Activated naive CD8-positive, alpha-beta T cell treated with anti-CD3 and anti-CD28 coated beads for 36 hours (primary cell): ENCODE measurements at places on chromosomes 16 and 17.

DNA sequence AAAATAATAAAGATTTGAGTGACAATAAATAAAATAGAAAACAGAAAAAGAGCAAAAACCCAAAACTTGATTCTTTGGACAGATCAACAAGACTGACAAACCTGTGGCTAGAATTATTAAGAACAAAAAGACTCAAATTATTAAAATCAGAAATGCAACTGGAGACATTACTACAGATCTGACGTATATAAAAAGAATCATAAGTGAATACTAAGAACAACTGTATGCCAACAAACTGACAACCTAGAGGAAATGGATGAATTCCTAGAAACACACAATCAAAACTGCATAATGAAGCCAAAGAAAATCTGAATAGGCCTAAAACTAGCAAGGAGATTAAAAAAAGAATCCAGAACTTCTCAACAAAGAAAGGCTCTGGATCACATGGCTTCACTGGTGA, 47.4 kb downstream of the NETO2 start:
- no peak for DNase-seq

DNA sequence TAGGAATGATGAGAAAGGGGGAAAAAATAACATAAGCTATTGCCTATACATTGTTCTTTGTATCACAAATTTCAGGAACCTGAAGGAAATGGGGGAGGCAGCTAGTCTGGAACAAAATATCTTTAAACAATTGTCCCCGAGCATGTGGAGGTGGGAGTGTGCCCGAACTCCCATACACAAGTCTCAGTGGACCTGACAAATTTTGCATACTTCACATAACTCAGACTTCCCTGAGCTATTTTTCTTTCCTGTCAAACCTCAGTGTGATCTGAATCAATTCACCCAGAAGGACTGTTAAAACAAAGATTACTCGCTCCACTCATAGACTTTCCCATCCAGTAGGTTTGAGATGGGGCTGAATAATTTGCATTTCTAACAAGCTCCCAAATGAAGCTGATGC, 1.6 kb upstream of the XPO6 start:
- DNase-seq, result no peak

DNA sequence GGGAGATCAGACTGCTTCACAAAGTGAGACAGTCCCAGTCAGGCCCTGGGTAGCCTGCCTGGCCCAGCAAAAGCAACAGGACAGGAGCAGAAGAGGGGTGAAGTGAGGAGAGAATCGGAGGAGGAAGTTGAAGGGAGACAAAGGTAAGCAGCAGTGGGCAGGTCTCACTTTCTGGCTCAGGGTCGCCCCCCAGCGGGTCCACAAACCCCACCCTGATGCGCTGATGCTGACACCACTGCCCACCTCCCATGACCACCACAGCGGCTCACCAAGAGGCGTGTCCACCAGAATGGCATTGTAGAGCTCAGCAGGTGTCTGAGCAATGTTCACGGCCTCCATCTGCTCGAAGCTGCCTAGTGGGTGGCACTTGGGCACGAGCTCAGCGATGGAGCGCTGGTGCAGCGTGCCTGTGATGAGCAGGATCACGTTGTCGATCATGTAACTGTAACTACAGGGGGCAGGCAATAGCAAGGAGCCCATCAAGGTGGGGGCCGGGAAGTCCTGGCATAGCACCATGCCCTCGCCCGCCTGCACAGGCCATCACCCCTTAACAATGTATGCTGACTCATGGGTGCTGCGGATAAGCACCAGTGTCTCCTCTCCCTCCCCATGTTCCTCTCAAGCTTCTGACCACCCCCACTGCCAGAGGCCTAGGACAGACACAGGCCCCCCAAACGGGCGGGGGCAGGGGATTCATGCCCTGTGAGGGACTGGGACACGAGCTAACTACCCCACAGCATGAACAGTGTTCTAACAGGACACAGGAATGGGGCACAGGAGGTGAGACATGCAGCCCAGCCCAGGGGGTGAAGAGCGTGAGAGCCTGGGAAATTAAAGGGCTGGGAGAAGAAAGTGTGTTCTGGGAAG, 13.6 kb downstream of the HSD11B2 start:
- DNase-seq, result no peak

DNA sequence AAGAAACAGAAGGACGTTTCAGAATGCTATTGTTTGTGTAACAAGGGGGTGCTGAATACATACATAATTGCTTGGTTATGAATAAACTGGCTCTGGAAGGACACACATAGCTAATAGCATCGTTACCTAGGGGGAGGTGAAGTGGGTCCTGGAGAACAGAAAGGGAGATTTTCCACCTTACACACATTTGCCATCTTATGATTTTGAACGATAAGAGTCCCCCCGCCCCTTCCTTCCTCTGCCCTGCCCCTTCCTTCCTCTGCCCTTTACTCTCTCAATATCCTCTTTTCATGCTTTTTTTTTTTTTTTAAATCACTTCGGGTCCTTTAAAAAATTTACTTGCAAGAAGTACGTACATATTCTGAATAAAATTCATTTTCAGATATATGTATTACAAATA, 902 bp upstream of the DHRS7B start:
- peak; percentile 34 for DNase-seq

DNA sequence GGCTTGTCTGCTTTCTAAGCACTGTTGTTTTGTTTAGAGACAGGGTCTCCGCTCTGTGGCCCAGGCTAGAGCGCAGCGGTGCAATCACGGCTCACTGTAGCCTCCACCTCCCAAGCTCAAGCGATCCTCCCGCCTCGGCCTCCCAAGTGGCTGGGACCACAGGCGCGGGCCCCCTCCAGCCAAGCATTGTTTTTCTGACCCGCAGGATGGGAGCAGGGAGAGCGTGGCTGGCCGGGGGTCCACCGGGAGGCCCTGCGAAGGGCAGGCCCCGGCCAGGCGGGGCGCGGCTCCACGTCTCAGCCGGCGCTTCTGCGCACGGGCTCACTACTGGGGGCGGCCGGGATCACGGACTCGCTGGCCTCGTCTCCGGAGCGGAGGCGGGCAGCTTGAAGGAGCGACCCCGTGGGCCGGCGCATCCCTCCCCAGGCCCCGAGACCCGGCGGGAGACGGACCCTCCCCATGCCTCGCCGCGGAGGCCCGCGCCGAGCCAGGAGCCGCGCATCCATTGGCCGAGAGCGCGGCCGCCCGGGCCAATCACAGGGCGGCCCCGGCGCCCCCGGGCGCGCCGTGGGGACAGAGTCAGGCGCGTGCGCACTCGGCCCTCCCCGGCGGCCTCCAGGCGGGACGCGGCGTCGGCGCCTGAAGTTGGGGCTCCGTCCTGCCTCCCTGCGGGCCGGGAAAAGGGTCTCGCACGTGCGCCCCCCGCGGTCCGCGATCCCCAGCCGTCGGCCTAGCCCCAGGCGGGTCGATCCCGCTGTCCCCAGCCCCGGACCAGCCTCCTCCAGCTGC, 24.9 kb downstream of the ACTG1 start:
- DNase-seq, result peak; percentile 86

GRCh38 chr17:28693869-28694268, 17.8 kb downstream of the PROCA1 start:
- DNase-seq, result no peak
